ENCODE measurements at places on chromosomes 11 and 22.

DNA sequence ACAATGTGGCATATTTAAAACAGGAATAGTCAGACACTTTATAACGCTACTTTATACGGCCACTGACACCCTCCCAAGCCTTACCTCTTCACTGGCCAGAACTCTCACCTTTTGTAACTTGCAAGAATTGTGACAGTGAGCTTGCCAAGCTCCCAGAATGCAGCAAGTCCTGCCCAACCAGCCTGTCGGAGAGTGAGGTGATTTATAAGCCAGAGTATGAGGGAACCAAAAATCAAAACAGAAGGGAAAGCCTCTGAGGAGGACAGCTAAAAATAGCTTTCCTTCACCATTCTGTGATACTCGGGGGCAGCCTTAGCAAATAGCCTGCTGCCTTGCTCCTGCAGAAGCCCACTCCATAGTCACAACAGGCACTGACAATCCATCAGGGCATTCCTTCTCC lies 229.7 kb downstream of the FAM76B start:
- no peak for DNase-seq

DNA sequence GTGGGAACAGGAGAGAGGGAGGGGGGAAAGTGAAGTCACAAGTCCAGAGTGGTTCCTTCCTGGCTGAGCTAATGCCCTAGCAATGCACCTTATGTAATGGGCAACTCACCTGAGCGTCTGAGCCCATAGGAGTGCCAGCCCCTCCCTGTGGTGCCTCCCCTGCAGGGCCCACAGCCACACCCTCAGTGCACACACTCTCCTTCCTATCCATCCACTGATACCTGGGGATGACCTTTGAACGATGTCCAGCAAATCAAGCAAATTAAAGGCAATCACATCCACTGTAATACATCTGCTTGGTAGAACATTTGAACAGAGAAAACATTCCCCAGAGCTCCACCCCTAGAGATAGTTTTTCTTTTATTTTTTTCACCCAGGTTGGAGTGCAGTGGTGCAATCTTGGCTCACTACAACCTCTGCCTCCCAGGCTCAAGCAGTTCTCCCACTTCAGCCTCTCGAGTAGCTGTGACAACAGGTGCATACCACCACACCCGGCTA lies 19.6 kb upstream of the MICAL2 start:
- DNase-seq: no peak

DNA sequence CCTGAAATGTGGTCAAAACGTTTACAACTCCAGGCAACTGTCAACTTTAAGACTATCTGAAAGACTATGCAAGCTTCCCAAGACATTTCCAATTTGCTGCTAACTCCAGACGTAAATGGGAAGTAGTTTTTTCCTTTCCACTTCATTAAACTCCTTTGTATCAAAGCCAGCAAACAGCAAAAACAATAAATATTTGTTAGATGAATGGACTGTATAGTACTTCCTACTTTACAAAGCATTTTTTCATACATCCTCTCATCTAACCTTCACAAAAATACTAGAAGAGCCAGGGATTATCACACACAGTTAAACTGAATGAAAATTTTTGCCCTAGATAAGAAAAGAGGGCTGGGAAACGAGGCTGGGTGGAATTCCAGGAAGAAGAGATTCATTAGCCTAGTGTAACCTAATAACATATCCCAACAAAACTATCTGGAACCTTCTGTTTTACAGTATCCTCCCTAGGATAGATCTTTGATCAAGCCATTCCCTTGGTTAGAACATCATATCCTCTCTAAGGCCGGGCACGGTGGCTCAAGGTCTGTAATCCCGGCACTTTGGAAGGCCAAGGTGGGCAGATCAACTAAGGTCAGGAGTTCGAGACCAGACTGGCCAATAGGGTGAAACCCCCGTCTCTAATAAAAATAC lies 10.4 kb downstream of the NUP98 start:
- DNase-seq: no peak

DNA sequence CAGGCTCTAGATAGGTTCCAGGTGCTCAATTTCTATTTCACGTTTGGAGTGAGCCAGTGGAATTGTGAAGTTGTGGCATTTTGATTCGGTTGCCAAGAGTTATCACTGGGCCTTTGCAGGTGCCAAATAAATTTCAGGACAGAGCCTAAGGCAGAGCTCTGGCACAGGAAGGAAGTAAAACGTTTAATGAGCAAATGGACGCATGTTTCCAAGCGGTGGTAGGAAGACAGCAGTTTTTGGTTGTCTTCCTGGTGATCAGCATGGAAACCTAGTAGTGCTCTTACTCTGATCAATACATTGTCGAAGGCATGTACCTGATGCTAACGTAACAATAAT lies 452 bp downstream of the BIRC3 start:
- no peak for DNase-seq

GRCh38 chr11:931385-931784 lies 5.7 kb downstream of the AP2A2 start:
- no peak for DNase-seq

- DNase-seq: no peak
Measured at GRCh38 chr22:24592851-24593558, at the start of gene LRRC75B. LRRC75B (minus strand) TSS chr22:24593073; CDS start chr22:24593039, 34 bp downstream.

Measured in NCI-H2081 treated with DMSO at 0.1 percent for 48 hours (cell line).